ENCODE measurements at places on chromosomes 6 and 20.

DNA sequence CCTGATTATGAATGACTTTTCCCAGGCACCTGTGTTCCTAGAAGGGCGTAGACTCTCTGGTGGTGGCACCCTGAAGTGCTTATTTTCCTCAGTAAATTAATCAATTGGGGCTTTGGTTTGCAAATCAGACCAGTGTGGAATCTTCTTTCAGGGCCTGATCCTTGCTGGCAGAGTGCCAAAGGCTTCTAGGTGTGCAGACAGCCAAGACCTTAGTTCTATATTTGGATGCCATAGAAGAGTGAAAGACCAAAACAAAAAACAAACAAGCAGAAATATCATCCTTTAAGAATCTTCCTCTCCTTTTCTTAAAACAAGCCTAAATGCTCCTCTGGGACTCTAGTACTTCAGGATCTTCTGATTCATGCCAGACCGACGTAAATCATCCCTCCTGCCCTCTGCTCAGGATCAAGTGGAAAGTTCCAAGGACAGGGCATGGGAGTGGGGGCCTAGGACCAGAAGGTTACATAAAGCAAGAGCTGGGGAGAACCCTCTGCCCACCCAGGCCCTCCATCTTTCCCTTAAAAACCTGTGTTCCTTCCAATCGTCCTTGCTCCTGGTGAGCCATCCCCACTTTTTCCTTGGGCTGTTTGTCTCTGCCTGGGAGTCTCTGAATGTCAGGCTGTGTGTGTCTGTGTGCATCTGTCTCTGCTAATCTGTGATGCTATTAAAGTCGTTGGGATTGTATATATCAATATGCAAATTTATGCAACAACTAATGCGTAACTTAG is 70.5 kb upstream of the MYLIP start:
- no peak for DNase-seq

DNA sequence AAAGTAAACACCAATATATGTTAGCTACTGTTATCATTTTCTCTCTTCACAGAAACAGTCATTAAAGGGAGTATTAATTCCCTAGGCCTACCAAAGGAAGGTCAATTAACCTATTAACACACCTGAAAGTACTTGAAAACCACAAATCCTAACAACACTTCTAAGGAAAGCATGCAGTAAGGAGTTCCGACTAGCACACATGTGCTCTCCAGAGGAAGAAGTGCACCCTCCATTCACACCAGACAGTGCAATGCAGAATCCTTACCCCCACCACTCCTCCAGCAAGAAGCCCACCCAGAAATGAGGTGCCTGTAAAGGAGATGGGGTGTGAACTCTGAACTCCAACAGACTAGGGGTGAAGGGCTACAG is 58.7 kb downstream of the EPB41L2 start:
- no peak for DNase-seq

GRCh38 chr6:163913045-163913444 is 498.5 kb downstream of the QKI start:
- DNase-seq, result no peak

DNA sequence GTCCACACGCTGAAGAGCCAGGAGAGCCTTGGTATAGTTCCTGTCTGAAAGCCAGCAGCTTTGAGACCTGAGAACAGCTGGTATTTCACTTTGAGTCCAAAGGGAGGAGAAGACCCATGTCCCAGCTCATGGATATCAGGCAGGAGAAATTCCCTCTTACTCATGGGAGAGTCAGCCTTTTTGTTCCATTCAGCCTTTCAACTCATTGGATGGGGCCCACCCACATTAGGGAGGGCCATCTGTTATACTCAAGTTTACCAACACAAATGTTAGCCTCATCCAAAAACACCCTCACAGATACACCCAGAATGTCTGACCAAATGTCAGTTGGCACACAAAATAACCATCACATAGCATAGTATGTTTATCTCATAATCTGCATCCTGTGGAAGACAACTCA is 80.1 kb downstream of the GMDS start:
- no peak for DNase-seq

- no peak for DNase-seq
Measured at GRCh38 chr6:143778926-143779325, 64.2 kb upstream of the LTV1 start.

GRCh38 chr6:113057567-113058053 is 710.5 kb downstream of the RFPL4B start:
- DNase-seq, result no peak

Measured in Right ventricle myocardium inferior (tissue), 1 donor.